Left colon (tissue), 2 donors: ENCODE measurements at places on chromosomes 12 and 14. TPM values are rescaled to one million over a fixed set of nuclear protein-coding genes. Genes with fewer than 3 reads are reported as not detected.

- no peak for DNase-seq
Observed at GRCh38 chr12:100672075-100672592, 98.7 kb downstream of the GAS2L3 start.

DNA sequence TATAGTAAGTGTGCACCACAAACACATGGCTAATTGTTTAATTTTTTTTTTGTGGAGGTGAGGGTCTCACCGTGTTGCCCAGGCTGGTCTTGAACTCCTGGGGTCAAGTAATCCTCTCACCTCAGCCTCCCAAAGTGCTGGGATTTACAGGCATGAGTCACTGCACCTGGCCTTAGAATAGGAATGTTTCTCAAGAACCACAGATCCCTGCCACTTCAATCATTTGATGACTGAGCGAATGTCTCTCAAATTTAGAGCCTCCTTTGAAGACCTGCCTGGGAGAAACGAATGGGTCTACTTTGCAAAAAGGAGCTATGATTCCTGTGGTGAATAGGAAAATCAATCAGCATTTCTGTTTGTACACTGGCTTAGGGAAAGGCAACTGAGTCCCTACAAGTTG is 33.5 kb upstream of the CHST11 start:
- no peak for DNase-seq

DNA sequence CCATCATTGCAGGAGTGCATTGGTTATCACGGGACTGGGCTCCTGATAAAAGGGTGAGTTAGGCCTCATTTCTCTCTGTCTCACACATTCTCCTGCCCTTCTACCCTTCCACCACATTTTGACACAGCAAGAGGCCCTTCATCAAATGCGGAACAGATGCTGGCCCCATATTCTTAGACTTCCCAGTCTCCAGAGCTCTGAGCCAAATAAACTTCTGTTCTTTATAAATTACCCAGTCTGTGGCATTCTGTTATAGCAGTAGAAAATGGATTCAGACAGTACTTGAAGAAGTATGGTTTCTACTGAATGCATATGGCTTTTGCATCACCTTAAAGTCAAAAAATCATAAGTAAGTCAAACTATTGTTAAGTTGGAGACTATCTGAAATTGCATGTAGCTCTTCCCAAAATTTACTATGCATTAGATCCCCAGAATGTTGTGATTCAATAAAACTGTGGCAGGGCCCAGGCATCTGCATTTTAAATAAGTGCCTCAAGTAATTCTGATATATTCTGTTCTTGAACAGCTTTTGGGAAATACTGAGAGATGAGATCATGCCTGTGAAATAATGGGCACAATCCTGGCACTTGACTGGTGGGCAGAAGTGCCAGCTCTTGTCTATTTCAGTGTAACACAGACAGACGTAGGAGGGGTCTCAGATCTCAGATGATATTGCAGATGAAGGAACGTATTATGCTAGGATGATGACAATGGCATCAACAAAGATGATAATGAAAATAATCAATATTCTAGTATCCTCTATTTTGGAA is 68.2 kb downstream of the E2F7 start:
- DNase-seq = no peak

DNA sequence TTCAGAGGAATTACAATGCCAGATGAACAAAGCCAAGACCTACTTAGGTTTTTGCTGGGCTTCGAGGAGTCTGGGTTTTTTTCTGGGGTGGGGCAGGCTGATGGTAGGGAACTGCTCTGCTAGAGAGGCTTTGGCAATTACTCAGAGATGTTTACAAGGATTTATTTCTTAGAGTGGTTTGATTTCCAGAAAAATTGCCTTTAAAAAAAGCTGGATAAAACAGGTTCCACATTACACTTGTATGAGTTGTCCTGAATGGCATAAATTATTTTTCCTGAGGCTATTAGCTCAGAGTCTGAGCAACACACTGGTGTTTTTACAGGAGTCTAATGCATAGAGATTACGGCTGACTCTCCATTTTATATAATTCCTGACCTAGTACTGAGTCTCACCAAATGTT is 118.5 kb upstream of the FRMD6 start:
- no peak for DNase-seq

DNA sequence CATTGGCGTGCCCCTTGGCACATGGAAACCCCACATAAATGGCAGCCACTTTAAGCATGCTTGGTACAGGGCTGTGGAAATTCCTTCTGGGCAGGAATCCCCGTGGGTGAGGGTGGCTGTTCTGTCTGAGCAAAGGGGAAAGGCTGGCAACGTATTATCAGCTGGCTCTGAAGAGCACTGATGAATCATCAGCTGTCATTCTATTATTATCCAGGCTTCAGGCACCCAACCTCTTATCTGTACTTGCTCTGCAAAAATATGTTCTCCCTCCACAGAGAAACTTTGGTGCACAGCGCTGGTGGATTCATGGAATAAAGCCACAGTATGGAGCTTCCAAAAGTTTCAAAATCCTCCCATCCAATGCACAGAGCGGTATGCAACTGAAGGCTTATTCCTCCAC is 167.1 kb downstream of the TBX5 start:
- DNase-seq = no peak

GRCh38 chr12:118846416-118846815 is 134.9 kb upstream of the SRRM4 start:
- no peak for DNase-seq

DNA sequence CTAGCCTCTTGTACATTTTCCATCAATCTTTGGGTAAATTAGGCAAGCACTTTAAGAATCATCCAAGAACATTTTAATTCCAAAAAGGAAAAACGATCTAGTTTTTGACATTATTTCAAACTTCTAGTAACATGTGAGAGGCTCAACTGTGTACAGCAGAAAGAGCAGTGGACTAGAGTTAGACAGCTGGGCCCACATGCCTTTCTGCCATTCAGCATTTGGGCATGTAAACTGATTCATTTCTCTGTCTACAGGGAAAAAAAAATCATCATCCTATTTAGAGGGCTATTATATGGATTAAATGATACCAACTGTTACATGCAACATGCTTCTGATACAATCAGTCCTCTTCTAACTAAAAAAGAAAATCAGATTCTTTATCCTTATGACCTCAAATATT is 17.7 kb downstream of the ATP2B1 start:
- DNase-seq = no peak

- no peak for DNase-seq
Observed at GRCh38 chr14:23865502-23865901, 88.1 kb upstream of the DHRS4 start.

GRCh38 chr14:61516964-61517653 is 178.2 kb upstream of the HIF1A start:
- no peak for DNase-seq

SLC24A4 gene
- 0.09 TPM for total RNA-seq

FGF6 gene
- not detected for total RNA-seq

SLC2A14 gene
- total RNA-seq = 0.37 TPM

FAR2 gene
- 73.2 TPM for total RNA-seq
